ENCODE measurements at places on chromosomes 1 and 21.

- H3K4me3 ChIP-seq: no peak overlapping the region
- H3K27ac ChIP-seq: no peak overlapping the region
- no peak for DNase-seq
- no peaks in the 10 kb centered on the region for H3K36me3 ChIP-seq
- no peaks in the 10 kb centered on the region for H3K27me3 ChIP-seq
These were observed 390.7 kb upstream of the ZP4 start for GRCh38 chr1:238281418-238281817.

GRCh38 chr1:17488995-17489767 is 49.7 kb upstream of the RCC2 start:
- no peaks in the 10 kb centered on the region for H3K36me3 ChIP-seq
- DNase-seq: no peak
- H3K27ac ChIP-seq: peak overlapping the region; percentile 32
- no peaks in the 10 kb centered on the region for H3K27me3 ChIP-seq
- H3K4me1 ChIP-seq: peaks cover 37% of the 10 kb centered on the region
- no peak overlapping the region for H3K4me3 ChIP-seq

GRCh38 chr1:27403065-27403726 is 10.8 kb downstream of the GPR3 start:
- H3K36me3 ChIP-seq: peaks cover 16% of the 10 kb centered on the region
- H3K27me3 ChIP-seq: no peaks in the 10 kb centered on the region
- DNase-seq: no peak
- H3K4me3 ChIP-seq: no peak overlapping the region

DNA sequence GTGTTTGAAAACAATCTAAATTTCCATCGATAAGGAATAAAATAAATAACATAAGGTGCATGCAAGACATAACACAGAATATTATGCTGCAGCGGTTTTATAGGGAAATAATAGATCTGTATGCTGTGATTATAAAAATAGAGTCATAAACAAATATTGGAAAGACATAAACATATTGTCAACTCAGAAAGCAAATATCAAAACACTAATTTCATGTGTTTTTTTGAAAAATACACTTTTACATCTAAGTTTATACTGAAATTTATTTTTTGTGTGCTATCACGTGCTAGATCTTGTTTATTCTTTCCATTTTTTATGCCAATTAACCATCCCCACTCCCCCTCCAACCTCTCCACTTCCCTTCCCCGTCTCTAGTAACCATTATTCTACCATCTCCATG is 9.4 kb downstream of the OR6K3 start:
- no peak overlapping the region for H3K4me3 ChIP-seq
- H3K27ac ChIP-seq: no peak overlapping the region
- H3K27me3 ChIP-seq: no peaks in the 10 kb centered on the region
- no peak for DNase-seq
- H3K36me3 ChIP-seq: no peaks in the 10 kb centered on the region
- H3K4me1 ChIP-seq: no peaks in the 10 kb centered on the region

GRCh38 chr1:100535264-100535663 is 2.7 kb upstream of the GPR88 start:
- no peak overlapping the region for H3K4me3 ChIP-seq
- peaks cover 16% of the 10 kb centered on the region for H3K4me1 ChIP-seq
- H3K27ac ChIP-seq: no peak overlapping the region
- peaks cover 6% of the 10 kb centered on the region for H3K27me3 ChIP-seq

DNA sequence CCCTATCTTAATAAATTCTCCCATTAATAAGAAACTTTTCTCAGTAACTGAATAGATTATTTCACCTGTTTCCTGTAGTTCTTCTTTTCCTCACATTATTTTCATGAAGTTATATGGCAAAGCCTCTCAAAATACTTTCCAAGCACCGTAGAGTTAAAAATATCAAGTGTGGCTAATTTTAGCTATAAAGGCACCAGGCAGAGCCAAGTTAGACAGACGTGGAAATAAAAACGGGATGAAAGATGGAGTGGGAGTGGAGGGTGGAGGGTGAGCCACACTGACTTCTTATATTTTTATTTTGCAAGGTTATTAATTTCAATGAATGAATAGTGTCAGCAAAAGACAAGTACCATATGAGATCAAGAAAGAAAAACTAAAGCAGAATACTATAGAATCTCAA is 71.7 kb downstream of the ENAH start:
- H3K27me3 ChIP-seq: no peaks in the 10 kb centered on the region
- no peak overlapping the region for H3K4me3 ChIP-seq
- DNase-seq: no peak
- H3K36me3 ChIP-seq: no peaks in the 10 kb centered on the region
- no peak overlapping the region for H3K27ac ChIP-seq
- no peaks in the 10 kb centered on the region for H3K4me1 ChIP-seq

GRCh38 chr1:246667773-246668172 is 56.4 kb upstream of the SCCPDH start:
- peaks cover 60% of the 10 kb centered on the region for H3K36me3 ChIP-seq
- H3K27me3 ChIP-seq: no peaks in the 10 kb centered on the region
- no peak overlapping the region for H3K4me3 ChIP-seq

- H3K27ac ChIP-seq: no peak overlapping the region
- no peaks in the 10 kb centered on the region for H3K4me1 ChIP-seq
- DNase-seq: no peak
- H3K27me3 ChIP-seq: peaks cover 29% of the 10 kb centered on the region
- no peaks in the 10 kb centered on the region for H3K36me3 ChIP-seq
These were observed 282.2 kb downstream of the NPHP4 start for GRCh38 chr1:5709976-5710375.

- H3K4me3 ChIP-seq: no peak overlapping the region
- no peaks in the 10 kb centered on the region for H3K36me3 ChIP-seq
- H3K27me3 ChIP-seq: no peaks in the 10 kb centered on the region
- peaks cover 3% of the 10 kb centered on the region for H3K4me1 ChIP-seq
These were observed 94.6 kb upstream of the RALGPS2 start for GRCh38 chr1:178630417-178630816.

GRCh38 chr1:15427280-15427666 is 11.0 kb upstream of the CTRC start:
- no peaks in the 10 kb centered on the region for H3K27me3 ChIP-seq
- peaks cover 14% of the 10 kb centered on the region for H3K4me1 ChIP-seq
- H3K36me3 ChIP-seq: peaks cover 67% of the 10 kb centered on the region
- no peak overlapping the region for H3K4me3 ChIP-seq

DNA sequence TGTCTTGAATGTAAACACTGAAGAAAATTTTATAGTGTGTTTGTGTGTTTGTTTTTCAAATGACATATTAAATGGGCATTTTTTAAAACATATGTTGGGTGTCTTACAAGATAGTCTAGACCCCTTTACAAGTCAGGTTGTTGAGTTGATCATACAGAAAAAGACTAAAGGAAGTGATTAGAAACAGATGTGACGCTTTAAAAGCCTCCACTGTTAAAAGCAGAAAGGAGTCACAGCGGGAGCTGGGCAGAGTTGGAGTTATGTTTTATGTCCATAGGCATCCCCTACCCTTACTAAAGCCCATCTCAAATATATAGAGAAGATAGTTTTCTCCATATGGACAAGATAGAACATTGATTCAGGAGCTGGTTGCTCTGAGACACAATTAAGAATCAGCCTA is 393.9 kb downstream of the PLPP3 start:
- H3K27ac ChIP-seq: no peak overlapping the region
- H3K36me3 ChIP-seq: no peaks in the 10 kb centered on the region
- no peaks in the 10 kb centered on the region for H3K27me3 ChIP-seq

DNA sequence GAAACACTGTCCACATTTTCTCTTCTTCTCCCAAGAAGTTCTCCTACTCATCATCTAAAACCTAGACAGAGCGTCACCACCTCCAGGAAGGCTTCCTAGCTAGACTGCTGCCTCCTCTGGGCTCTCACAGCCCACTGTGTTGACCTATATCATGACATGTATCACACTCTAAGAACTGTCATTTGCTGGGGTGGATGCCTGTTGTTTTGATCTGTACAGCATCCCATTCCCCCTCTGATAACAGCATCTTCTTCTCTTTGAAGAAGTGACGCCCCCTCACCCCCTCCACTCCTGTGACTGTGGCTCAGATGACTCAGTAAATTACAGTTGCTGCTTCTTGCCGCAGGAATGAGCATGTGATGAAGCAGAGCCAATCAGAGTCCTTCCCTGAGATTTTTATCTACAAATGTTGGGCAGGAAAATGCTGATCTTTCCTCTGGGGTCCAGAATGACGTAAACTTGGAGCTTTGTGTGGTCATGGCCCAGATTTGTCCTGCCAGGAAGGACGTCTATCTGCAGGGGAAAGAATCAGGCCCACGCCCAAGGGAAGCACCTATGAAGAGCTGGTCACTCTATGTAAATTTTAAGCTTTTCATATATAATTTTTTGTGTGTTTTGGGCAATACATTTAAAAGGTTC is 28.0 kb upstream of the FOXO6 start:
- no peaks in the 10 kb centered on the region for H3K4me1 ChIP-seq
- no peak for DNase-seq
- no peaks in the 10 kb centered on the region for H3K36me3 ChIP-seq
- H3K27me3 ChIP-seq: no peaks in the 10 kb centered on the region

DNA sequence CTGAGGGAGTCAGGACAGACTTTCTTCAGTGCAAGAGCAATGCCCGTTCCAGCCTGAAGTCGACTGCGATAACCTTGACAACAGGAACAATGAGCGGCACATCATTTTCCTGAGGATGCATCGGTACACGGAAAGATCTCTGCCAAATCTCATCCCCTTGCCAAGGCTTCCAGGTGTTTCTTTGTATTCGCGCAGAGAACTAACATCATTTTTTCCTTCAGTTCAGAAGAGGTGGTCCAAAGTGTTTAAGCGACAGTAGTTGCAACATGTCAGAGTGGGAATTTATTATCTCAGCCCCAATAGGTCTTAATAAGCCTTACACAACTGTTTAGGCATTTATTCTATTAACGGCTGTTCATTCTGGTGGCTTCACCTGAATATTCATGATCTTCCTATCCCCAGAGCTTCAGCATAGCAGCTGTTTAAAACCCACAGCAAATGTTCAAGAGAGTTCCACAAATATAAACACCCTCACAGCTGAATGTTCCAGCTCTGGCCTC is 129.7 kb upstream of the NFIA start:
- no peak for DNase-seq
- H3K4me1 ChIP-seq: no peaks in the 10 kb centered on the region
- no peak overlapping the region for H3K4me3 ChIP-seq

GRCh38 chr1:200266871-200267270 is 143.0 kb downstream of the ZNF281 start:
- H3K27me3 ChIP-seq: no peaks in the 10 kb centered on the region
- no peaks in the 10 kb centered on the region for H3K36me3 ChIP-seq
- H3K4me1 ChIP-seq: no peaks in the 10 kb centered on the region
- H3K27ac ChIP-seq: no peak overlapping the region
- DNase-seq: no peak

DNA sequence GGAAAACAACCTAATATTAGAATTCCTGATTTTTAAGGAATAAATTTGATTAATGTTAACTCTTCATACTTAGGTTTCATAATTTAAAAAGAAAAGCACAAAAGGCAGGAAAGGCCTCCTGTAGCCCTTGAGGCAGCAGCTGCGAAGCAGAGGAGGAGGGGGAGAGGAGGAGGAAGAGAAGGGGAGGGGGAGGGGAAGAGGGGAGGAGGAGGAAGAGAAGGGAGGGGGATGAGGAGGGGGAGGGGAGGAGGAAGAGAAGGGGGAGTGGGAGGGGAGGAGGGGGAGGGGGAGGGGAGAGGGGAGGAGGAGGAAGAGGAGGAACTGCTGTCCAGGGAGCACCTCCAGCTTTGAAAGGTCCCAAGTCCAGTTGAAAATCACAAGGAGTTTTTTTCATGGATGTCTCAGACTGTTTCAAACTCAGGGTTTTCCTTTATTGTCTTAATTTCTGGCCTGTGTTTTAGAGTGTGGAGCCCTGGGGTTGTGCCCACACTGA is 35.1 kb upstream of the DIP2A start:
- no peak overlapping the region for H3K27ac ChIP-seq
- H3K4me3 ChIP-seq: no peak overlapping the region
- H3K4me1 ChIP-seq: no peaks in the 10 kb centered on the region
- no peaks in the 10 kb centered on the region for H3K27me3 ChIP-seq

- no peaks in the 10 kb centered on the region for H3K36me3 ChIP-seq
- no peaks in the 10 kb centered on the region for H3K27me3 ChIP-seq
- no peaks in the 10 kb centered on the region for H3K4me1 ChIP-seq
- H3K4me3 ChIP-seq: no peak overlapping the region
These were observed 63.4 kb upstream of the PDE4B start for GRCh38 chr1:65729259-65729658.

GRCh38 chr21:41578716-41579115 is 70.8 kb upstream of the TMPRSS2 start:
- no peaks in the 10 kb centered on the region for H3K36me3 ChIP-seq
- no peak for DNase-seq
- no peaks in the 10 kb centered on the region for H3K4me1 ChIP-seq
- no peak overlapping the region for H3K4me3 ChIP-seq
- no peaks in the 10 kb centered on the region for H3K27me3 ChIP-seq

DNA sequence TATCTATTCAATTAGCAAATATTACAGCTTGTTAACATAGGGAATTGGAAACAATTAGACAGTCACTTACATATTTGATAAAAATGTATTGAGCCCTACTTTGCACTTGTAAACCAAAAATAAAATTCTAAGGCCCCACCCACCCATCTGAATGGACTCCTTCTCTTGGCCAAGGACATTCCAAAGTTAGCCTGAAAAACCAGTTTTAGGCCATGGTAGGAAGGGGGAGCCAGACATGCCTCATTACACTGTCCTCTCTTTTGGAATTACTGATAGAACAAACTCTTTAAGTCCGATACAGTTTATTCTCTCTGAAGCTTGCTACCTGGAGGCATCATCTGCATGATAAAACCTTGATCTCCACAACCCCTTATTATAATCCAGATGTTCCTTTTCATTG is 28.0 kb upstream of the TSPAN2 start:
- no peaks in the 10 kb centered on the region for H3K27me3 ChIP-seq
- no peaks in the 10 kb centered on the region for H3K4me1 ChIP-seq
- DNase-seq: no peak
- no peaks in the 10 kb centered on the region for H3K36me3 ChIP-seq
- H3K4me3 ChIP-seq: no peak overlapping the region

DNA sequence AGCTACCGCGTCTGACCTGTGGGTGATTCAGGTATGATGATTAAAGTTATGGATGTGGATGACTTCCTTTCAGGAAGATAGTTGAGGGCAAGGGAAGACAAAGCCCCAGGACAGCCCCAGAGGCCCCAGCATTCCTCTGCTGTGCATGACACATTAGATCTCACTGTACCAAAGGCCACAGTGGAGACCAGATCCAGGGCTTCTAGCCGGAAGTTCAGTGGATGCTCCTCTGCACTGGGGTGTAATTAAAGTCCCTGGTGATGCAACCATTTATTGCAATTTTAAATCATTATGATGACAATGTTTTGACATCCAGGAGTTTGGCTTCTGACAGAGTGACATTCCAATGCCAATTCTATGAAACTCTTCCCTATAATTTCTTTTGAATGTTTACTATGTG is 5.0 kb downstream of the C4BPA start:
- no peaks in the 10 kb centered on the region for H3K36me3 ChIP-seq
- H3K4me3 ChIP-seq: no peak overlapping the region
- DNase-seq: no peak
- no peak overlapping the region for H3K27ac ChIP-seq
- no peaks in the 10 kb centered on the region for H3K27me3 ChIP-seq
- no peaks in the 10 kb centered on the region for H3K4me1 ChIP-seq
